Esophagus muscularis mucosa (tissue), 4 donors: ENCODE measurements at places on chromosomes 7 and 10. TPM values are rescaled to one million over a fixed set of nuclear protein-coding genes. Genes with fewer than 3 reads are reported as not detected.

DNA sequence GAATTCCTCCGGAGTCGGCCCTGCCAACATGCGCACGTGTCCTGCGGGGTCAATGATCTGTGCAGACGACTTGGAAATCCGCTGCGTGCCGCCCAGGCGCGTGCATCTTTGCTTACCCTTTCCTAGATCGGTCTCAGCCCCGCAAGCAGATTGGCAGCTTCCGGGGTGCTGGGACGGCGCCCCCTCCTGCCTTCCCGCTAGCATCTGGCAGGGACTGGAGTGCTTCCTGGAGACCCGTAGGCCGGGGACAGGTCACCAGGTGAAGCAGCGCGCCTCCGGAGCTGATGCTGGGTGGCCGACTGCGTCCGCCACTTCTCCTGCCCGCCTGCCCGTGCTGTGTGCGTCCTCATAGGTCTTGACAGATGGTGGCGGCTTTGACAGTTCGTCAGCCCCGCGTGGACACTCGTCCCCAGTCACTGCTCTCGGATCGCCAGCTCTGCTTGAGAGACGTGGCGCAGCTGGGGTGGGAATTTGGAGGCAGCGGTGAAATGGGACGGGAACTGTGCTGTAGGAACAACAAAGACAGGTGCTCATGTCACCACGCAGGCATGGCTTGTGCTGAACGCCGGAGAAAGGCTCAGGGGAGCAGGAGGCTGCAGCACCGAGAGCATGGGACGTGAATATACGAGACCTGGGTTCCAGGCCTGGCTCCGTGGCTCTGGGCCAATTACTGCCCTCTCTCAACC is 21.9 kb upstream of the KCNK18 start:
- peaks cover 14% of the 10 kb centered on the region for H3K4me1 ChIP-seq
- H3K27me3 ChIP-seq = peaks cover 13% of the 10 kb centered on the region
- H3K4me3 ChIP-seq = peak overlapping the region; percentile 59
- no peak overlapping the region for H3K27ac ChIP-seq

DNA sequence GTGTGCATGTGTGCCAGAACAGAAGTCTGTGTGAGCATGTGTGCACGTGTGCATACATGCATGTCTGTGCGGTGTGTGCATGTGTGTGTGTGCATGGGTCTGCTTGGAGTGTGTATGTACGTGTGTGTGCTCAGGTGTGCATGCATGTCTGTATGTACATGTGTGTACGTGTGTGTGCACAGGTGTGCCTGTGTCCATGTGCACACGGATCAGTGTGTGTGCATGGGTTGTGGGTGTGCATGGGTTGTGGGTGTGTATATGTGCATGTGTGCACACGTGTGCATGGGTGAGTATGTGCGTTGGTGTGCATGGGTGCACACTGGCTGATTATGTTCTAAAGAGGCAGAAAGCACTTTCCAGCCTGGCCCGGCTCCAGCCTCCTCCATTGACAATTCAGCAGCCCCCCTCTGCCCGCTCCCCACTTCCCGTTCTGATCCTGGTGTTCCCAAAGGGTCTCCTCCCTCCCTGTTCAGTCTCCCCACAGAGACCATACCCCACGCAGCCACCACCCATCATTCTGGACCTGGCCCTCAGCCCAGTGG is 44.1 kb upstream of the PDGFA start:
- no peaks in the 10 kb centered on the region for H3K4me1 ChIP-seq
- no peak overlapping the region for H3K4me3 ChIP-seq
- H3K36me3 ChIP-seq = no peaks in the 10 kb centered on the region

DNA sequence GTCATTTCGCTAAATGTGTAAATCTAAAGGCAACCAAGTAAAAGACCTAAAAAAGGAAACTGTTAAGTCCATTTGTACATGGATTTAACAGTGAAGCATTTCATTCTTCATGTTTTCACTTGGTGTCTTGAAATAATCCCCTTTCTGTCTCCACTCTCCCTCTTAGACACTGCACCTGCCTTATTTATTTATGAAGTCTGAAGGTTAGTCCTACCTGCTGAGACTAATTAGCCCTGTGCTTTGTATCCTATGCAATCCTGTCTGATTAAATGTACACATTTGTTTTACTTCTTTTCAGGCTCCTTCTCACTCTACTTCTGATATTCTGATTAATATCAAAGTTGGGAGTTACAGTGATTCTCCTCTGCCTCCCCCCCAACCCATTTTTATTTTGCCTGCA is 1.9 kb upstream of the TCF7L2 start:
- H3K36me3 ChIP-seq = no peaks in the 10 kb centered on the region
- H3K4me1 ChIP-seq = peaks cover 28% of the 10 kb centered on the region
- no peak overlapping the region for H3K27ac ChIP-seq
- no peak for DNase-seq
- H3K4me3 ChIP-seq = no peak overlapping the region
- no peaks in the 10 kb centered on the region for H3K27me3 ChIP-seq

GRCh38 chr7:53070883-53071282 is 35.5 kb downstream of the POM121L12 start:
- DNase-seq = no peak
- H3K27me3 ChIP-seq = no peaks in the 10 kb centered on the region
- H3K27ac ChIP-seq = no peak overlapping the region
- no peaks in the 10 kb centered on the region for H3K36me3 ChIP-seq
- H3K4me3 ChIP-seq = no peak overlapping the region

- H3K4me3 ChIP-seq = no peak overlapping the region
- H3K36me3 ChIP-seq = no peaks in the 10 kb centered on the region
- DNase-seq = no peak
- no peak overlapping the region for H3K27ac ChIP-seq
- no peaks in the 10 kb centered on the region for H3K27me3 ChIP-seq
Measured at GRCh38 chr10:19825700-19826099, 9.5 kb downstream of the PLXDC2 start.

ABCF2 gene
- total RNA-seq = 33.8 TPM

POLR1F gene
- 12.5 TPM for total RNA-seq

HOXA4 gene
- total RNA-seq = 26.8 TPM

- no peak overlapping the region for H3K27ac ChIP-seq
- no peak overlapping the region for H3K4me3 ChIP-seq
- no peak for DNase-seq
- H3K4me1 ChIP-seq = peaks cover 28% of the 10 kb centered on the region
- no peaks in the 10 kb centered on the region for H3K27me3 ChIP-seq
Measured at GRCh38 chr7:66768865-66769832, 28.6 kb downstream of the RABGEF1 start.

CLDN3 gene
- not detected for total RNA-seq

- no peak overlapping the region for H3K4me3 ChIP-seq
- H3K4me1 ChIP-seq = no peaks in the 10 kb centered on the region
- no peak overlapping the region for H3K27ac ChIP-seq
- no peaks in the 10 kb centered on the region for H3K27me3 ChIP-seq
Measured at GRCh38 chr7:157299613-157300368, 37.0 kb upstream of the DNAJB6 start.

GRCh38 chr10:133528845-133529575 is 1.8 kb downstream of the CYP2E1 start:
- peaks cover 26% of the 10 kb centered on the region for H3K4me1 ChIP-seq
- H3K4me3 ChIP-seq = peak overlapping the region; percentile 46
- H3K27me3 ChIP-seq = peaks cover 14% of the 10 kb centered on the region
- H3K36me3 ChIP-seq = peaks cover 11% of the 10 kb centered on the region
- no peak overlapping the region for H3K27ac ChIP-seq

GRCh38 chr7:128900237-128900636 is 10.3 kb downstream of the KCP start:
- peaks cover 24% of the 10 kb centered on the region for H3K27me3 ChIP-seq
- no peak overlapping the region for H3K27ac ChIP-seq
- no peaks in the 10 kb centered on the region for H3K36me3 ChIP-seq

GRCh38 chr7:116340943-116341907 is 130.9 kb downstream of the TES start:
- H3K4me3 ChIP-seq = no peak overlapping the region
- no peak overlapping the region for H3K27ac ChIP-seq

DNA sequence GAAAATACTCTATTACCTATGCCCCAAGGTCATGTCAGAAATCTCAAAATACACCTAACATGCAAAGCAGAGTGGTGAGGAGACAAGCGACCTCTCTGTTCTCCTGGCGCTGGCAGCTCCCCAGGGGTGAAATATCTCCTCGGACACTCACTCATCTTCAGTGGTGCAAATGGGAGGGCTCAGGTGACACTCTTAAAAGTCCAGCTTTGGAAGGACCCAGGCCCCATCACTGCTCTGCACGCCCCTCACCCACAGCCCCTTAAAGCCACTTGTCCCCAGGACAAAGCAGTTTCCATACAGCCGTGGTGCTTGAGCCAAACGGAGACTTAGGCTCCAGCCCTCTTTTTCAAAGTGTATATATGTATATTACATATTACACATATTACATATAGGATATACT is 12.4 kb downstream of the PRKAG2 start:
- no peak for DNase-seq
- no peak overlapping the region for H3K27ac ChIP-seq
- H3K36me3 ChIP-seq = no peaks in the 10 kb centered on the region

- H3K4me3 ChIP-seq = no peak overlapping the region
- DNase-seq = no peak
- H3K36me3 ChIP-seq = peaks cover 22% of the 10 kb centered on the region
- H3K27me3 ChIP-seq = no peaks in the 10 kb centered on the region
Measured at GRCh38 chr7:158778471-158778870, 50.8 kb downstream of the ESYT2 start.

PPP1R9A gene
- total RNA-seq = 22.4 TPM

SH2D4B gene
- total RNA-seq = 0.42 TPM

MAGI2 gene
- 20.7 TPM for total RNA-seq

- DNase-seq = no peak
- no peak overlapping the region for H3K4me3 ChIP-seq
- no peaks in the 10 kb centered on the region for H3K27me3 ChIP-seq
- H3K27ac ChIP-seq = no peak overlapping the region
- no peaks in the 10 kb centered on the region for H3K36me3 ChIP-seq
Measured at GRCh38 chr7:157831143-157831905, 494.5 kb downstream of the DNAJB6 start.

DNA sequence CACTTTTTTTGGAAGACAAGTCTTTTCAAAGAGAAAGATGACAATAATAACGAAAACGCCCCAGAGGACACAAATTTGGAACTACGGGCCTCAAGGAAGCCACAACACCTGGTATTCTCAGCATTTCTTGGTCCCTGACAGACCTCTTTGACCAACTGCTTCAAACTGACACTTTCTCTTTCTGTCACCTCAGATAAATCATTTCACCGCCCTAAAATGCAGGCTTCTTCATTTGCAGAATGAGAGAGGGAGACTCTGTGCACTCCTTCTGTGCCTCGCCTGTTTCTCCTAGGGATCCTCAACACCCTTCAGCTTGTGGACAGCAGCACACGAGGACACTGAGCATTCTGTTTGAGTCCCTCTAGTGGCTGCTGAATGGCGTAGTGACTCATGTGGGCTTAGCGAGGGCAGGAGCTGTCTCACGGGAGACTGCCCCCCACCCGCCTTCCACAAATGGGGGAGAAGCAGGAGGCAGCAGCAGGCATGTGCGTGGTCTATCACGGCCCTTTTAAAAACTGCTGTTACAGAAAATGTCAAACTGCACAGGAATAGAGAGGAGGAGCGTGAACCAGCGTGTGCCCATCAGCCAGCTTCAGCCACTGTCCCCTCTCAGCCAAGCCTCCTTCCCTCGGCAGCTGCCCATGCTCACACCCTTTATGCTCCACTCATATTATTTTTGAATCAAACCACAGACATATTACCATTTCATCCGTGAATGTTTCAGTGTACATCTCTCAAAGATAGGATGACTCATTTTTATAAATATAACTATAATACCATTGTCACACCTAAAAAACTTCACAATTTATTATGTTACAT is 41.4 kb downstream of the GSDME start:
- no peaks in the 10 kb centered on the region for H3K36me3 ChIP-seq
- no peaks in the 10 kb centered on the region for H3K27me3 ChIP-seq
- no peaks in the 10 kb centered on the region for H3K4me1 ChIP-seq
- no peak overlapping the region for H3K4me3 ChIP-seq
- peak; percentile 87 for DNase-seq
- no peak overlapping the region for H3K27ac ChIP-seq

DNA sequence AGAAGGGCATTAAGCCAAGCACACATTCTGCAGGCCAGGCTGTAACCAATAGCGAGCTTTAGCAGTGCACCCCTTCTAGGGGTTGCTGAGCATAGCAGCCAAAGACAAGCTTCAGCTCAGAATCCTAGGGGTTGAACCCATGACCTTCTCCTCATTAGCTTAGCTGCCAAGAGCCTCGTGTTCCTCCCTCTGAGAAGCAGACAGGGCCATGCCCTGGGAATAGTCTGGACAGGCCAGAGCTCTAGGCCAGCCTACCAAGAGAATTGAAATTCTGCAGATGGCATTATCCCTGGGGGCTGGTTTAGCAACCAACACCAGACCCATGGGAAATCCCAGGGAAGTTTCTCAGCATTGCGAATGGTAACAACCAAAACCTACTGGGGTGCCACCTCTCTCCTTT is 77.2 kb downstream of the PLXNA4 start:
- H3K4me3 ChIP-seq = no peak overlapping the region
- DNase-seq = no peak
- peaks cover 25% of the 10 kb centered on the region for H3K4me1 ChIP-seq
- no peaks in the 10 kb centered on the region for H3K36me3 ChIP-seq
- H3K27ac ChIP-seq = no peak overlapping the region

DNA sequence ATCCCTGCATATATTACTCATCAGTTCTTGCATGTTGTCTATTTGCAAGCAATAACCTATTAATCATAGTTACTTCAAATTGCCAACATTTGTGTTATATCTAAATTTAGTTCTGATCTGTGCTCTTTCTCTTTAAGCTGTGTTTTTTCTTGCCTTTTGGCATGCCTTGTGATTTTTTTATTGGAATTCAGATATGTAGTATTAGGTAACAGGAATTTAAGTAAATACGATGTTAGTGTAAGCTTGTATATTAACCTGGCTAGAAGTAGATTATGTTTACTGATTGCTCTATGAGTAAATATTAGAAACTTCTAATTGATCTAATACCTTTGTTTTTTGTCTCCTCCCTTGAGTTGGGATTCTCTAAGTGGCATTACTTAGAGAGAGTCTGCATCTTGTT is 718.9 kb upstream of the POT1 start:
- no peak overlapping the region for H3K4me3 ChIP-seq
- no peaks in the 10 kb centered on the region for H3K36me3 ChIP-seq
- no peaks in the 10 kb centered on the region for H3K27me3 ChIP-seq
- H3K27ac ChIP-seq = no peak overlapping the region
- DNase-seq = no peak
- no peaks in the 10 kb centered on the region for H3K4me1 ChIP-seq

- DNase-seq = no peak
- H3K4me3 ChIP-seq = no peak overlapping the region
- H3K4me1 ChIP-seq = peaks cover 9% of the 10 kb centered on the region
- no peak overlapping the region for H3K27ac ChIP-seq
- no peaks in the 10 kb centered on the region for H3K36me3 ChIP-seq
Measured at GRCh38 chr10:43884501-43885105, 235.9 kb upstream of the ZNF32 start.

DNA sequence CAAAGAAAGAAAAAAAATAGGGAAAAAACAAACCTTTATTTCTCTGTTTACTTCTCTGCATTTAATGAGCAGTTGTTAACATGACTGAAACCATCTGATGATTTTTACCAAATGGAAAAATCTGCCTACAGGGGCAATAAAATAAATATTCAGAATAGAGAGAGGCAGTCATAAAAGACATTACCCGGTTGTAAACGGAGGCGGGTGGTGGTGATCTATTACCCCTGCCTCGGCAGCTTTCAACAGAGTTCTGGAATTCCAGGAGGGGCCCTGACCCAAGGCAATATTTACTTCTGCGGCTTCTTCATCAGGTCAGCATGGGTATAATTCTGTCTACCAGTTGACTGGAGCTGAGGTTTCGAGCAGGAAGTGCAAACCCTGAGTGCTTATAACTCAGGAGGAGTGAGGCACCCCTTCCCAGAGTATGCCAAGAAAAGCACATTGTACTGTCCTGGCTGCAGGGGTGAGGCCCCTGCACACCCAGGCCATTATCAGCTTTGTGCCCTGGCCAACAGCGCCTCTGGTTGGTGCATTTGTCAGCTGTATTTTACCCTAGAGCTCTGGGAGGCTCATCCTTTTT is 8.2 kb upstream of the CXCL12 start:
- peak; percentile 79 for DNase-seq
- no peak overlapping the region for H3K27ac ChIP-seq
- H3K4me3 ChIP-seq = no peak overlapping the region
- no peaks in the 10 kb centered on the region for H3K36me3 ChIP-seq

NKX1-2 gene
- not detected for total RNA-seq
